ENCODE measurements at places on chromosomes 6 and 20.
A peak's percentile ranks its signal among the peaks of the same experiment; 100 is the strongest.

DNA sequence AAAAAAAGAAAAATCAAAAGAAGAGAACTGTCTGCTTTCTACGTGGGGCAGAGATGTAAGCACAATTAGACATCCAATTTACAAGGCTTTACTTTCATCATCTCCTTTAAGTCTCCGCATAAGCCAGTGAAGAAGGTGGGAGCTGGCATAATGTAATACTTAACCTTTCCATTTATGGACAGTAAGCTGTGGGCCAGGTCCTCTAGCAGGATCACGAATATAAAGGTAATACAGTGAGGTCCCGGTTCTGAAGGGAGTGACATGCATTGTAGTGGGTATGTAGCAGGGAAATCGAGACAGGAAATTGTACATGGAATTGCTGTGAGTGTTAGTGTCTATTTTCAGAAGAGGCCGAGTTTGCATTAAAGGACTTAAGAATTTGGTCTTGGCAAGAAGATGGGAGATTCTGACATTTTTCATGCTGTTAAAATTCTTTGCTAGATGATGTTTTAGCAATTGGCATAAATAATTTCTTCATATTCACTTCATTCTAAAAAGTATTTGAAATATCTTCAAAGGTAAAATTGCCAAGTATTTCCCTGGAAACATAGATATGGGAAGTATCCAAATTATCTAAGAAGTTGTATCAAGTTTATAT, 20.4 kb upstream of the POPDC3 start:
- DNase-seq = no peak

DNA sequence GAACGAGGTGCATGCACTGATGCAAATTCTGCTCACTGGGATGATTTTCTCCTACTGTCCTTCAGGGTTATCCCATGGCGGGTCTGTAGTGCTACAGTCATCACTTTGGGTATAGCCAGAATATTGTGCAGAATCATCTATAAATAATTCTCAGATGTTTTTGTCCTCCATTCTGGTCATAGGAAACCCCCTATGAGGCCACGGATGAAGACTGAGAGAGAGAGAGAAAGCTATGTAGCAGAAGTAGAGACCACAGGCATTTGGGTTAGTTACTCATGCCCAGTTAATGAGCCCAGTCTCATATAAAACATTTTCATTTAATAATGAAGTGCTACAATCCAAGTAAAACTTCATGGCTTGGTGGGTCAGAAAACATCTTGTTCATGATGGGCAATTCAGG, 145.1 kb upstream of the PLN start:
- DNase-seq = no peak

- DNase-seq = peak; percentile 71
These were observed 23.2 kb downstream of the AFDN start for GRCh38 chr6:167849846-167850459.

DNA sequence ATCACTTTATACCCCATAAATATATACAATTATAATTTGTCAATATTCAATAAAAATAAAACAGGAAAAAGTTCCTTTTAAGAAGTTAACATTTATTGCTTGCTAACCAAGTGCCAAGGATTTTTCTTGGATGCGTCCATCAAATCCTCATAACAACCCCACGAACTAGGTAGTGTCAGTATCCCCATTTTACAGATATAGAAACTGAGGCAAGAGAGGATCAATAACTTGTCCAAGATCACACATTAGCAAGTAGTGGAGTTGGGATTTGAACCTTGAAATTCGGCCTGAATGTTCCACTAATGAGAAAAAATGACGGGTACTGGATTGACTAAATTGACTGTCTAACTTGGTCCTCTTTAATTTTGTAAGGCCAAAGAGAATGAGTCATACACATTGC, 5.7 kb upstream of the L3MBTL3 start:
- DNase-seq = no peak

DNA sequence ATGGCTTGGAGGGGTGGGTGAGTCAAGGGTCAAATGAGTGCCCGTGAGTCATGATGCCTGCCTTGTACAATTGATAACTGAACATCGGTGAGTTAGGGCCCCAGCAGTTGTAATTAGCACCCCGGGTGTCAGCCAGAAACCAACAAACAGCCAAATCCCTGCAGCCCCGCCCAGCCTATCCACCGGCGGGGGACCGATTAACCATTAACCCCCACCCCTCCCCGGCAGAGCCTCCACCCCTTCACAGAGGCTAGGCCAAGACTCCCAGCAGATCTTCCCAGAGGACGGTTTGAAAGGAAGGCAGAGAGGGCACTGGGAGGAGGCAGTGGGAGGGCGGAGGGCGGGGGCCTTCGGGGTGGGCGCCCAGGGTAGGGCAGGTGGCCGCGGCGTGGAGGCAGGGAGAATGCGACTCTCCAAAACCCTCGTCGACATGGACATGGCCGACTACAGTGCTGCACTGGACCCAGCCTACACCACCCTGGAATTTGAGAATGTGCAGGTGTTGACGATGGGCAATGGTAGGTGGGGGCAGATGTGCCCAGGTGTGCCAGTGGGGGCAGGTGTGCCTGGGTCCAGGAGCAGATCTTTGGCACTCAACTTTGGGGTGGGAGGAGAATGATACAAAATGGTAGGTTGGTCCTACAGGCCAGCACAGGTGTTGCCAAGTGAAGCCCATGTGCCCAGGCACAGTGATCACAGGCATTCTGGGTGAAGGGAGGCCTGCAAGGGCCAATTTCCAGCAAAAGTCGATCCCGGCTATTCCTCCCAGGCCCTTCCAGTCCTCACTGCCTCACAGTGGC, 45.7 kb downstream of the HNF4A start:
- DNase-seq = no peak

DNA sequence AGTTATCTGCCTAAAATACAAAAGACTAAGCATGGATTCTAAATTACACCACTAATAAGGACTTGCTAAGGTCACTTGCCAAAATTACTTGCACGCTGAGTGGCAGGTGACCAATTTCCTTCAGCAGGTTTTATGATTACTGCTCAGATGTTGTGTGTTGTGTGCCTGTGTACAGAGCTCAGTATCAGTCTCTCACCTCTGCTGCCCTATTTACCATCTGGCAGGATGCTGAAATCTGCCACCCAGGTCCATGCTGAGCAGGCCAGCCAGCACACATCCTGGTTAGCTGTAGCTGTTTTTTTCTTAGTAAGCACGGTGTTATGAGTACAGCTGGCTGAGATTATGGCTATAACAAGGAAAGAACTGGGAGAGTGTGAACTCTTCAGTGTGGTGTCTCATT, 34.0 kb downstream of the ELOVL4 start:
- DNase-seq = no peak

DNA sequence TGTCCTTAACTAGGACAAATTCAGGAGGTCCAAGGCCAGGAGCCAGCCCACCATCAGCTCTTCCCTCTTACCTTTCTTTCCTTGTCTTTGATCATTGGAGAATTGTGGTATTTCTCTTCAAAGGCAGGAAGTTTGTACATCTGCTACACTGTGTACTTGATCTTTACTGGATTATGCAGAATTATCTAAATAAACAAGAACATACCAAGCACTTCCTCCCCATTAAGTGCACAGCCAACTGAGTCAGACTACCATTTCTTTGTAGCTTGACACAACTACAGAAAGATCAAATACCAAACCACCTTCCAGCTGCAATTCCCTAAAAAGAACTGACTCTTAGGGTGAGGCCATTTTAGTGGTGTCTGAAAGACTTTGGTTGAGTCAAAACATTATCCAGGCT, 195.1 kb downstream of the HDGFL1 start:
- no peak for DNase-seq

DNA sequence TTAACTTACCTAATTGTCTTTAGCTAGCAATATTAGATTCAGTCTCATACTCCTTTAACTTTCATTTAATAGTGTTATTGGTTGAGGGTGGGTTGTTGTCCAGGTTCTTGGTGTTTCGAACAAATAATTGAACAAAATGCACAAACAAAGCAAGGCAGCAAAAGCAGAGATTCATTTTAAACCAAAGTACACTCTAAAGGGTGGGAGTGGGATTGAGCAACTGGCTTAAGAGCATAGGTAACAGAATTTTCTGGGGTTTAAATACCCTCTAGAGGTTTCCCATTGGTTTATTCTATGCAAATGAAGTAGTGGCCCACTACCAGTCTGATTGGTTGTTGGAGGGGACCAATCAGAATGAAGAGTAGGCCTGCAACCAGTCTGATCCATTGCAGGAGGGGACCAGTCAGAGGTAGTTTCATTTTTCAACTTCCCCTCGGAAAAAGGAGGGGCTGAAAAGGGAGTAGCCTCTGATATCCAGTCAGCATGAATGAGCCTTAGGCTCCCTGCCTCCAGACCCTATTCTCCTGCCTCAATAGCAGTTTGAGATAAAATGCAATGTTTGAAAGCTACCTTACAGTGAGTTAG, 26.3 kb upstream of the RAB23 start:
- DNase-seq = no peak

- DNase-seq = no peak
These were observed 161.3 kb upstream of the PHACTR1 start for GRCh38 chr6:12555267-12555666.

GRCh38 chr6:161356167-161356854, 82.5 kb upstream of the AGPAT4 start:
- DNase-seq = no peak

DNA sequence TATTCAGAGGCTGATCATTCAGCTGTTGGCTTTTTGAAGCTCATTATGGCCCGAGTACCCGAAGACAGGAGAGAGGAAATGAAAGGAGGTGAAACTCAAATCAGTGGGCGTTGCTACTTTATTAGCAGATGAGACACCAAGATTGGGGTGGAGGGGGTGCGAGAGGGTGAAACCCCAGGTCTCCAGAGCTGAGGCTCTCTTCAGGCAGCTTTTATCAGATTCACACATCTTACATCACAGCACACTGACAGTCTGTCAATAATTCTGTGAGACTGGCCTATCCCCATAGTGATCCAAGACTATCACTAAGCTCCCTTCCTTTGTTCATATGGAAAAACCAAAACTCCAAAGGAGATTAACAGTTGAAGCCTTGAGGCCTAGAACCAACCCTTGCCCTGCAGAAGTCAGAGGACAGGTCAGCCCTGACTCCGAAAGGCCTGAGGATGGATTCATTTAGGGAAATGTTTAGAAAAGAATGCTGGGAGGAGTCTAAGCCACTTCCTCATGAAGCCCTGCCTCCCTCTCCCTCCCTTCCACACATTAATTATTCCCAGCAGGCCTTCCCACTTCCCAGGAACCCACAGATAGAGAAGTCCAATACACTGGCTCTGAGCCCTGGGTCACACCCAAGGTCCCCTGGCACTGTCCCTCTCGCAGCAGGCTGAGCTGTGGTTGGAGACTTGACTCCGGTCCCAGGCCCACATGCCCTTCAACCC, 23.2 kb downstream of the TRERF1 start:
- no peak for DNase-seq

DNA sequence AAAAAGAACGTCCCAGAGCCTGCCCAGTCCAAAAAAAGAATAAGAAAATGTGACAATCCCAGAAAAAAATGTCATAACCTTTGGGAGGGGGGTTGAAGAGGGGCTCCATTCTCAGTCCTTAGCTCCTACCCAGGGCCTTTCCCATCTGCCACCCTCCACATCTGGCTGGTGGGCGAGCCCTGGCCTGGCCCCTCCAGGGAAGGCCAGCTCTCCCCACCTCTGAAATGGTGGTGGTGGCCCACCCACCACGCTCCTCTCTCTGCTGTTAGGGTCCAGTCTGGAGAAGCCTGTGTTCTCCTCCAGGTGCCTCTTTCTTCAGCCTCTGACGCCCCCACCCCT, 415 bp downstream of the RGS19 start:
- no peak for DNase-seq

DNA sequence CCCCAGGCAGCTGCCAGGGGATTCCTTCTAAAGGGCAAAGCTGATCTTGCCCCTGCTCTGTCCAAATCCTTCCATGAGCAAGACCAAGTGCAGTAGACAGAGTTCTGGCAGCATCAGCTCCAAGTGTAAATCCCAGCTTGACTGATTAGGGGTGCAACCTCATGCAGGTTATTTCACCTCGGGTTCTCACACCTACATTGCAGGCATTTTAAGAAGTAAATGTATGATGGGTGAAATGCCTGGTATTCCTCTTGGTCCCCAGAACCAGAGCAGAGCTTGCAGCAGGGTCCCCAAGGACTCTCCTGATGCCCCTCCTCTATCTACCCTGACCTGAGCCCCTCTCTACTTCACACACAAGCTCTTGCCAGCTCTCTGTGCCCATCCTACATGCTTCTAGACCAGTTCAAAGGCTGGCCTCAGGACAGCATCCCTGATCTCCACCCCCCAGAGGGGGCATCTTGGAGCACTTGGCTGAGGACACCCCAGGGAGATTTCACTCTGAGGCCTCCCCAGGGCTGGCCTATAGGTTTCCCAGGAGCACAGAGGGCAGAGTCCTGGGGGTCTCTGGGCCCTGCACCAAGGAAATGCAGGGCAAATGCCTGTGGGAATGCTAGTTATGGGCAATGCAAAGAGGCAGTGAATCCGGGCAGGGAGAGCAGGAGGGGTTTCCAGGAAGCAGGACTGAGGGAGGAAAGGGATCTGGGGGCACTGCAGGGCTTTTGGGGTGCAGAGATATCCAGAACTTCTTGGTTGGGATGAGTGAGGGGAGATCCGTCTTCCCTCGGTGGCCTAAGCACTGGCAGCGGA, 1.0 kb downstream of the LZTS3 start:
- no peak for DNase-seq

DNA sequence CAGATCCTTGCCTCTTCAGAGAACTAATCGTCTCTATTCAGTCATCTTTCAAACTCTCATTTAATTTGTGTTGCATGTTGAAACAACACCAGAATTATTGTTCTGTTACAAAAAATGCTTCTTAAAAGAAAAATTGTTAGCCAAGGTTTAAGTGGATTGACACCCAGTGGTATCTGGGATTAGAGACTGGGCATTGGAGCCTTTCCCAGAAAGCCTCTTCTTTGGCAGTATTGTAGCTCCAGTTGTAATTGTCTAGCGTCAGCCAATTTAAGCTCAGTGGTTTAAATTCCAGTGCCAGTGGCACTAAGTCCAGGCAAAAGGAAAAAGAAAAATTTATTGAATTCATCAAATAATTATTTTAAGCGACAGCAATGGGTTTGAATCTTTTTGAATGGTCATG, 801 bp downstream of the CCDC28A start:
- DNase-seq = no peak

- DNase-seq = peak; percentile 55
These were observed 1.1 kb downstream of the TCP11 start for GRCh38 chr6:35139924-35140638.

- no peak for DNase-seq
These were observed 42.5 kb downstream of the TNFAIP3 start for GRCh38 chr6:137909533-137909932.

DNA sequence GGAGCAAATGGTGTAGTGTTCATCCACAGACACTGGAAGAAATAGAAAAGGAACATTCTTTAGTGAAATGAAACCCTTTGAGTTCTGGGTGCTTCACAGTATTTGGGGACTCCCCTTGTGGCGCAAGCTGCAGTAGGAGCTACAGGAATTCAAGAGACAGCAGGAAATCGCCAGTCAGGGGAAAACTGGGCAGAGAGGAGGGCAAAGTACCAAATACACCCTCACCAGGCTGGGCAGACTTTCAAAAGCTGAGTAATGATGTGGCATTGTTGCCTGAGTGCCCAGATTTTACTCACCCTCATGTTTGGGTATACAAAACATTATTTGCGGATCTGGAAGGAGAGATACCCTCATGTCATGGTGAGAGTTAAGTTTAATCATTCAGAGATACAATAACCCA, 97.9 kb downstream of the SOD2 start:
- DNase-seq = no peak

- no peak for DNase-seq
These were observed 348.1 kb downstream of the CDC5L start for GRCh38 chr6:44735630-44735963.

- no peak for DNase-seq
These were observed 20.3 kb upstream of the ARID1B start for GRCh38 chr6:156756630-156757610.
